ENCODE measurements at places on chromosomes 11 and 22.
A peak's percentile ranks its signal among the peaks of the same experiment; 100 is the strongest.

DNA sequence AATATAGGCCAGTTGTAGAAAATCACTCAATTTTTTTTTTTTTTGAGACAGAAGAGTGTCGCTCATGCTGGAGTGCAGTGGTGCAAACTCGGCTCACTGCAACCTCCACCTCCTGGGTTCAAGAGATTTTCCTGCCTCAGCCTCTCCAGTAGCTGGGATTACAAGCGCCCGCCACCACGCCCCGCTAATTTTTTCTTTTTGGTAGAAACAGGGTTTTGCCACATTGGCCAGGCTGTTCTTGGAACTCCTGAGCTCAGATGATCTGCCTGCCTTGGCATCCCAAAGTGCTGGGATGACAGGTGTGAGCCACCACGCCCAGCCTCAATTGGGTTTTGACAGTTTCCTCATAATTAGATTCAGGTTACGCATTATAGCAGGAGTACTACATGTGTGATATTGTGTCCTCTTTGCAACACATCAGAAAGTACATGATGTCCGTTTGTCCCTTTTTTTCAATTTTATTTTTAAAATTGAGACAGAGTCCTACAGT lies 2.6 kb upstream of the ATP6V1E1 start:
- no peaks in the 10 kb centered on the region for H3K27me3 ChIP-seq
- no peak overlapping the region for H3K4me3 ChIP-seq
- peaks cover 5% of the 10 kb centered on the region for H3K4me1 ChIP-seq
- no peak for DNase-seq
- H3K36me3 ChIP-seq: no peaks in the 10 kb centered on the region

DNA sequence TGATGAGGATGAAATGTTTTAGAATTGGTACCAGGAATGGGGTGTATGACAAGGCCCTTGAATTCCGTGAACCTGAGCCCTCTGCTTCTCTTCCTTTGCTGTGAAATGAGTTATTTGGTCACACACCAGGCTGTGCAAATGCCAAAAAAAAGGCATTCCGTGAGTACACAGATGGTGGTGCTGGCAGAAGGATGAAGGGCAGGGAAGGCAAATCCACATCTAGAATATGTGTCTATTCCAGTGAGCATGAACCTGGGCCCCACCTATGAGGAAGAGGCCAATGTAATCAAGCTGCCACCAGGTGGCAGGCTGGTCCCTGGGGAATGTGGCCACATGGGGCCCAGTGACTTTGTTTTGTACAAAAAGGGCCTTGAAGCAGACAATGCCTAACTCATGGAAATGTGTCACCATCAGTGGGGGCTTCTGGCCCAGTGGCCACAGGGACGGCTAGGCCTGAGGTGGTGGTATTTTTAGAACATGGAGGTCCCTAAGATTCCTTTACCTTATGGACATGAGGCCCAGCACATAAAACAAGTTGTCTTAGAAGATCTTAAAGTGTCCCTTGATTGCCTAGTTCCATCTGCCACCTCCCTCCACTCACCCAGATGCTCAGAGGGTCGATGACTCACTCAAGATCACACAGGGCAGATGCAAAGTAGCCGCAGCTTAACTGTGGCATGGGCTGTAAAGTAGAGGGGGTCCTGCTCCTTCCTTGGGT lies 3.9 kb upstream of the RNF215 start:
- H3K4me1 ChIP-seq: peaks cover 17% of the 10 kb centered on the region
- H3K4me3 ChIP-seq: no peak overlapping the region
- peaks cover 5% of the 10 kb centered on the region for H3K27me3 ChIP-seq
- H3K36me3 ChIP-seq: no peaks in the 10 kb centered on the region
- peak overlapping the region; percentile 98 for H3K27ac ChIP-seq

DNA sequence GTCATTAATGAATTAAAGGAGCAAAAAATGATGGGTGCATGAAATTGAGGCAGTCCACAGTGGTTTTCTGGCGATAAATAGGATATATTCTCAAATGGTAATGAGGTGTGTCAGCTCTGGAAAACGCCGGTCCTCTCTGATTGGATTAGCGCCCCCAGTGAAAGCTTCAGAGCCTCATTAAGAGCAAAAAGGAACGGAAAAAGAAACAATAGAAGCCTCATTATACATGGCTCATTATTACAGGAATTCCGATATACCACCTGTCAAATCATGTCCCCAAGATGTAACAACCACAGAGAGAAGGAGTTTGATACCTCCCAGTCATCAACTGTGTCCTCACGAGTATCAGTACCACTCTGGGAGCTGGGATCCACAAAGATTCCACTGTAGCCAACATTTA lies 175.7 kb upstream of the PITPNB start:
- no peaks in the 10 kb centered on the region for H3K4me1 ChIP-seq
- peaks cover 15% of the 10 kb centered on the region for H3K27me3 ChIP-seq
- no peak for DNase-seq
- H3K4me3 ChIP-seq: no peak overlapping the region

DNA sequence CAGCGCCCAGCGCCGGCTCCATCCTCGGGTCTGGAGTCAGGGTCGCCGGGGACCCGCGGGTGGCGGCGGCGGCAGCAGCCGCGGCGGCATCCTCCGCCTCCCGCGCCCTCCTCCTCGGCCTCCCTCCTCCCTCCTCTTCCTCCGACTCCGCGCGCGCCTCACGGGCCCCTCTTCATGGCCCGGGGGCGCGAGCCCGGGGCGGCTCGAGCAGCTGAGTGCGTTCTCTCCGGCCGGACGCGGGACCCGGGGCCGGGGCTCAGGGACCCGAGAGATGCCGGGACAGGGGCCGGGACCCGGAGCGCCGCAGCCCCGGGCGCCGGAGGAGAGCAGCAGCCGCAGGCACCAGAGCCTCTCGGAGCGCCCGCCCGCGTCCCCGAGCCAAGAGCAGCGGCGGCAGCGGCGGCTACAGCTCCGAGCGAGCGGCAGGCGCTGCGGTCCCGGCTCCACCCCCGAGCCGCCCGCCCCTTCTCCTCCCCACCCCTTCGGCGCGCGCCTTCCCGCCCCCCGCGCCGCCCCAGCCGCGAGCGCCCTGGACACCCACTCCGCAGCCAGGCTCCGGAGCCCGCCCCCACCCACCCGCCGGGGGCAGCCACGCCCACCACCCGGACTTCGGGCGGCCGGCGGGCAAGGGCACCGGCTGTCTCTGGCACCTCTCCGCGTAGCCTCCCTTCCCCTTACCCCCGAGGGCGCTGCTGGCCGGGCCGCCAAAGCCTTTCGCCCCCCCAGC lies at the start of gene CHST1:
Gene CHST1 (minus strand): TSS at position 417 of the 727 bp plus-strand sequence. CDS start 14,699 bp downstream, outside the sequence.
- peaks cover 2% of the 10 kb centered on the region for H3K36me3 ChIP-seq
- no peak for DNase-seq
- H3K27me3 ChIP-seq: peaks cover 67% of the 10 kb centered on the region
- H3K27ac ChIP-seq: no peak within 1 kb of the TSS
- H3K4me3 ChIP-seq: peak within 1 kb of the TSS; percentile 89

DNA sequence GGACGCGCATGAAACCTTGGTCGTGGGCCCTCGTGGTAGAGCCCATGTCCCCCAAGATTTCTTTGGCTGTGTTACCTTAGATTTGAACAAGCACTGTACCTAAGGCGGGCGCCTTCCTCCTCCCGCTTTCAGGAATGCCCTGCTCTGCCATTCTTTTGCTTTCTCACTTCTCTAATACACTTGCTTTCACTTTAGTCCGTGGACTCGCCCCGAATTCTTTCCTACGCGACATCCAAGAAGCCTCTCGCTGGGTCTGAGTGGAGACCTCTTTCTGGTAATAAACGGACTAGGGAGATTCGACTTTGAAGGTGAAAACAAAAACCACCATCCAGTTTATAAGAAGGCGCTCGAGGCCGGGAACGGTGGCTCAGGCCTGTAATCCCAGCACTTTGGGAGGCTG lies 1.2 kb upstream of the NUP50 start:
- H3K27ac ChIP-seq: peak overlapping the region; percentile 95
- no peaks in the 10 kb centered on the region for H3K27me3 ChIP-seq
- H3K4me3 ChIP-seq: peak overlapping the region; percentile 99
- H3K4me1 ChIP-seq: peaks cover 38% of the 10 kb centered on the region

DNA sequence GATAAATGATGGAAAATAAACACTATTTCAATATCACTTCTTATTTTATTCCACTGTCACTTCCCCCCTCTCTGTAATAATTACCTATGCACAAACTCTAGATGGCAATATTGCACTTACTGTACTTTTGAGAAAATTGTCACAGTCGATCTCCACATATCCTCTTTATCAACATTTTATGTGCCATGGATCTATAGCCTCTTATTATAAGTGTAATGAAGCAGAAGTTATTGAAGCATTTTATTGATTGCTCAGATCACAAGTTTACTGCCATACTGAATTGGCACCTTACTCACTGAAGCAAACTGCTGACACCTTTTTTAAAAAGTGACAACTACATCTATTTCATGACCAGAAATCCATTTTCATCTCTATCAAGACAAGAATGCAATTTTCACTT lies 133.4 kb downstream of the DCDC1 start:
- DNase-seq: no peak
- no peaks in the 10 kb centered on the region for H3K36me3 ChIP-seq
- peaks cover 2% of the 10 kb centered on the region for H3K4me1 ChIP-seq
- no peak overlapping the region for H3K27ac ChIP-seq
- H3K4me3 ChIP-seq: no peak overlapping the region

DNA sequence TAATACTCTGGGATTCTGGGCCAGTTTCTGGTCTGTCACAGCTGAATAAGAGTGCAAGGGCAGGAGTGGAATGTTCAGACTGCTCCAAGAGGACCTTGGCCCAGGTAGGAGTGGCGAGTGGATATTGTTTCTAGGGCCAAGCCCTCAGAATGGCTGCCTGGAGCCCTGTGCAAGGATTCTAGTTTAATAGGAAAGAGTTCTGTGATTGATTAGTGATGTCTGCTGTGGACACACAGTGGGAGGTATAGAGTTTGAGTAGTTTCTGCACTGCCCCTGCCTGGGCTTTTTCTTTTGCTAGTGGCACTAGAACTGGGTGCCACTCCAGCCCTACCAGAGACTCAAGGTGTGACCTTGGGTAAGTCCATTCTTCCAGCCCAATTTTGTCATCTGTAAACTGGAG lies 9.7 kb upstream of the MPPED1 start:
- H3K4me3 ChIP-seq: no peak overlapping the region
- peaks cover 53% of the 10 kb centered on the region for H3K27me3 ChIP-seq
- DNase-seq: no peak
- peaks cover 6% of the 10 kb centered on the region for H3K4me1 ChIP-seq

DNA sequence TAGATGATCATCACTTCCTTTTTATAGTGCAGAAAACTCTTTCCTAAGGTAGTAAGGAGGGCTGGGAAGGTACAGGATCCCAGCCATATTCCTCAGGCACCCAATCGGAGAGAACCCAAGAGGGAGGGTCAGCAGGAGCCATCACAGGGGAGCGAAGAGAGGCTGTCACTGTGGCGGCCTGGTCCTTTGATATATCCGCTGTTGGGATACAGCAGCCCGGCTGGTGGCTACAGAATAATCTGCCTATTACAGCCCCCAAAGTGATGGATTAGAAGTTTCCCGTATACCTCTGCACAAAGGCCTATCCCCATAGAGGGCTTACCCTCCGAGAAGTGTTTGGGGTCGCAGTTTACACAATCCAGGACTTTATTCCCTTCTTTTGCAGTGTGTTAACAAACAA lies 48.5 kb downstream of the OR4D9 start:
- H3K27ac ChIP-seq: peak overlapping the region; percentile 98
- H3K4me3 ChIP-seq: peak overlapping the region; percentile 91
- H3K4me1 ChIP-seq: peaks cover 24% of the 10 kb centered on the region
- H3K27me3 ChIP-seq: peaks cover 4% of the 10 kb centered on the region
- DNase-seq: no peak

GRCh38 chr22:35409783-35410662 lies 10.1 kb downstream of the MCM5 start:
- no peak for DNase-seq
- peaks cover 23% of the 10 kb centered on the region for H3K36me3 ChIP-seq
- peaks cover 13% of the 10 kb centered on the region for H3K4me1 ChIP-seq
- H3K27ac ChIP-seq: peak overlapping the region; percentile 37

DNA sequence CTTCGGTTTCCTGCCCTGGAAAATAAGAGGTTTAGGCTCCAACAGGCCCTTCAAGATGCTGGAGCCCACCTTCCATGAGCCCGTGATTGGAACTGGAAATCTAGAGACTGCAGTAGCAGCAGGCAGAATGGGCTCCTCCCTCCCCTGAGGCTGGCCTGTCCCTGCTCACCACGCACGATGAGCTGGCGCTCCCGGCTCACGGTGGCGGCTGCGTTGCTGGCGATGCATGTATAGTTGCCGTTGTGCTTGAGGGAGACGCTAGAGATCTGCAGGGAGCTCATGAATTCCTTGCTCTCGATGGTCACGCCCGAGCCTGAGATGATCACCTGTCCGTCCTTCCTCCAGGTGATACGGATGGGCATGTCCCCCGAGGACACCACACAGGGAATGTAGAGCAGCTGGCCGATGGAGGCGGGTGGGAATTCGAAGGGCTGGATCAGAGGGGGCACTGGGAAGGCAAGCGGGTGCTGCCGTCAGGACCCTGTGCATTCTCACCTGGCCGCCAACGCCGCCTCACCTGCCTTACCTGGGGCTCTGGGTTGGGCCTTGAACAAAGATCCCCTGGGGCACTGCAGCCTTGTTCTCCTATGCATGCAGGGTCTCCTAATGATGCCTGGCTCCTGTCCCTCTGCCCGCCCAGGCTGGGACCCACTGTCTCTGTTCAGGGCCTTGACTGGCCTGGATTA lies 177.8 kb downstream of the CEP164 start:
- no peak for DNase-seq
- H3K4me3 ChIP-seq: no peak overlapping the region
- H3K4me1 ChIP-seq: peaks cover 2% of the 10 kb centered on the region
- no peak overlapping the region for H3K27ac ChIP-seq

DNA sequence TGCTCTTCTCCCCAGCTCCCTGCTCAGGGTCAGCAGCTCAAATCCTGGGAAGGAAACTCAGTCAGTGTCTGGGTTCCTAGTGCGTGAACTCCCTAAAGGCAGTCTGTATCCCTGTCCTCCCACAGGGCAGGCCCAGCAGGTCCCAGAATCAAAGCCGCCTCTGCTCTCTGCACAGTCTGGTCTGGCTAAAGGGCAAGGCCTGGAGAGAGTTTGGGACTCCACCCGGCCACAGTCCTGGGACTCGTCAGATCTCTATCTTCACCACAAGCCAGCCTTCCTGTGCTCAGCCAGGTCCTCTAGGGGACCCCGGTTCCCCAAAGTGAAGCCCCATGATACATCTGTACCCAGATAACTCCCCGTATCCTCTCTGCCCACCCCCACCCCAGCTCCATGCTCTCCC lies 56.2 kb upstream of the CSNK2A3 start:
- H3K27ac ChIP-seq: no peak overlapping the region
- no peak for DNase-seq
- H3K27me3 ChIP-seq: peaks cover 69% of the 10 kb centered on the region
- H3K4me1 ChIP-seq: no peaks in the 10 kb centered on the region
- peaks cover 3% of the 10 kb centered on the region for H3K36me3 ChIP-seq

DNA sequence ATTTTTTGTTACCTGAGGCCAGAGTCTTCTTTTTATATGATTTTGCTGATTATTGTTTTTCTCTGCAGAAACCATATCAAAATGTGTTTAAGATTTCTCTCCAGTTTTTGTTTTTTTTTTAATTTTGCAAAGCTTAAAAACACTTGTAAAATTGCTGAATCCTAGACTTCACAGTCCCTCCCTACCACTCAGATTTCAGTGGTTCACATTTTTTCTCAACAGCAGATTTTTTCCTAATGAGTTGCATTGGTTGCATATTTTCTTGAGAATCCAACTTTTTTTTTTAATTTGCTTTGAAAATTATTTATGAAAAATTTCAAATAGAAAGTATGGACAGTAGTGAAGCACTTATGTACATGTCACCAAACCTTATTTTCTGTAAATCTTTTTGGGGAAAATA lies 5.8 kb downstream of the ARL14EP start:
- DNase-seq: no peak
- H3K36me3 ChIP-seq: peaks cover 3% of the 10 kb centered on the region
- no peaks in the 10 kb centered on the region for H3K27me3 ChIP-seq
- H3K27ac ChIP-seq: peak overlapping the region; percentile 77
- H3K4me3 ChIP-seq: no peak overlapping the region

GRCh38 chr11:10455637-10456487 lies 798 bp downstream of the AMPD3 start:
- peaks cover 67% of the 10 kb centered on the region for H3K4me1 ChIP-seq
- H3K36me3 ChIP-seq: no peaks in the 10 kb centered on the region
- peak overlapping the region; percentile 92 for H3K4me3 ChIP-seq
- DNase-seq: peak; percentile 28
- peak overlapping the region; percentile 97 for H3K27ac ChIP-seq

Data from T-helper 17 cell (primary cell).